ENCODE measurements at places on chromosomes 7 and 10. TPM values are rescaled to one million over a fixed set of nuclear protein-coding genes. Genes with fewer than 3 reads are reported as not detected.
A peak's percentile ranks its signal among the peaks of the same experiment; 100 is the strongest.

- H3K27me3 ChIP-seq, result no peaks in the 10 kb centered on the region
- no peak for DNase-seq
- H3K4me3 ChIP-seq, result no peak overlapping the region
- no peaks in the 10 kb centered on the region for H3K36me3 ChIP-seq
Measured at GRCh38 chr7:117067340-117067739, 114.0 kb downstream of the ST7 start.

DNA sequence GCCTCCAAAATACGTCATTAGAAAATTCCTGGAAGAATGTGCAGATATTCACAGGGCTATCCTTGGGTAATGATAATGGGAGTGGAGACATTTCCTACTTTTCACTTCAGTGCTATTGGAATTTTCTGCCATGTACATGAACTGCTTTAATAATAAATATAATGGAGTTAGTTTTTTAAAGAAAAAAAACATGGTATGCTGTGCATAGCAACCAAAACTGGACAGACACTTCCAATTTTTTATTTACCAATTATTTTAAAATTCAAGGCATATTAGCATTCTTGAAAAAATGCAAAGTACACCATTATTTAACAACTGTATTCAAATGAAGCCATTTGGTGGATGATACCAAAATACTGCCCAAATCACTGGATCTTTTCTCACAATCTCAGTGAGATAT lies 3.3 kb downstream of the XRCC2 start:
- no peak overlapping the region for H3K4me3 ChIP-seq
- no peaks in the 10 kb centered on the region for H3K36me3 ChIP-seq
- H3K27me3 ChIP-seq, result no peaks in the 10 kb centered on the region
- no peak overlapping the region for H3K27ac ChIP-seq
- no peak for DNase-seq
- no peaks in the 10 kb centered on the region for H3K4me1 ChIP-seq

GRCh38 chr7:36717586-36717985 lies 6.7 kb downstream of the AOAH start:
- no peak overlapping the region for H3K27ac ChIP-seq
- H3K4me1 ChIP-seq, result no peaks in the 10 kb centered on the region
- H3K4me3 ChIP-seq, result no peak overlapping the region

- no peak overlapping the region for H3K4me3 ChIP-seq
- no peak overlapping the region for H3K27ac ChIP-seq
- no peaks in the 10 kb centered on the region for H3K27me3 ChIP-seq
- H3K36me3 ChIP-seq, result peaks cover 64% of the 10 kb centered on the region
- H3K4me1 ChIP-seq, result peaks cover 21% of the 10 kb centered on the region
- no peak for DNase-seq
Measured at GRCh38 chr7:73700581-73701134, 17.3 kb downstream of the BUD23 start.

DNA sequence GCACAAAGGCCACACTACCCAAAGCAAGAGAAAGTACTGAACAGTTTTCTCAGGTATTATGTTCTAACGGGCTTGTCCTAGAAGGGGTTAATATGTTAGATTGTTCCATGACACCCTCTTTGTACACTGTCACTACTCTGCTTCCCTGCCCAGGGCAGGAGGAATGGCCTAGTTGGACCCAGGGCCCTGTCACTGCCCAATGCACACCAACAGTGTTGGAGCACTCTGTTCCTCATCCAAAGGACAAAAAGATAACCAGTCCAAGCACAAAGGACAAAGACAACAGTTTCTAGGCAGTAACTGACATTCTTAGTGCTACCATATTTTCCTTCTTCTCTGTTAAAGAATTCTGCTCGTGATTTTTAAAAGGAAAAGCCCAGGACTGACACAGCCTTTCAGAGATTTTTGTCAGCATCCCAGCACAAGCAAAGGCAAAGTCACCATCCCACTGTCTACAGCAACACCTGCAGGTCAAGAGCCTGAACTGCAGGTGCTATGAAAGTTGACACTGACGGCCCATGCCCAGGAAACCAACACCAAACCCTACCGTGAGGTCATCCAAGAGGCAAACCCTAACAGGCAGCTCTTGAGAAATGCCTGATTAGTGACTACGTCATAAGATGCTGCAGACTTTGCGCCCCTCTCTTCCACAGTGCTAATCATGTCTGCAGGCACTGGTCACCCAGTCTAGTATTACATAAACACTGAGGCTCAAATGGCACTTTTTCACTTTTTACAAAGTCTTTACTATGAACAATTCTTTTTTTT lies 13.2 kb downstream of the NUDCD3 start:
- no peaks in the 10 kb centered on the region for H3K4me1 ChIP-seq
- no peak for DNase-seq
- H3K27me3 ChIP-seq, result no peaks in the 10 kb centered on the region
- peaks cover 66% of the 10 kb centered on the region for H3K36me3 ChIP-seq
- H3K27ac ChIP-seq, result no peak overlapping the region
- H3K4me3 ChIP-seq, result no peak overlapping the region

GRCh38 chr7:66055321-66055956 lies 20.2 kb upstream of the ASL start:
- H3K4me1 ChIP-seq, result peaks cover 4% of the 10 kb centered on the region
- no peak overlapping the region for H3K27ac ChIP-seq
- no peaks in the 10 kb centered on the region for H3K36me3 ChIP-seq
- no peaks in the 10 kb centered on the region for H3K27me3 ChIP-seq

DNA sequence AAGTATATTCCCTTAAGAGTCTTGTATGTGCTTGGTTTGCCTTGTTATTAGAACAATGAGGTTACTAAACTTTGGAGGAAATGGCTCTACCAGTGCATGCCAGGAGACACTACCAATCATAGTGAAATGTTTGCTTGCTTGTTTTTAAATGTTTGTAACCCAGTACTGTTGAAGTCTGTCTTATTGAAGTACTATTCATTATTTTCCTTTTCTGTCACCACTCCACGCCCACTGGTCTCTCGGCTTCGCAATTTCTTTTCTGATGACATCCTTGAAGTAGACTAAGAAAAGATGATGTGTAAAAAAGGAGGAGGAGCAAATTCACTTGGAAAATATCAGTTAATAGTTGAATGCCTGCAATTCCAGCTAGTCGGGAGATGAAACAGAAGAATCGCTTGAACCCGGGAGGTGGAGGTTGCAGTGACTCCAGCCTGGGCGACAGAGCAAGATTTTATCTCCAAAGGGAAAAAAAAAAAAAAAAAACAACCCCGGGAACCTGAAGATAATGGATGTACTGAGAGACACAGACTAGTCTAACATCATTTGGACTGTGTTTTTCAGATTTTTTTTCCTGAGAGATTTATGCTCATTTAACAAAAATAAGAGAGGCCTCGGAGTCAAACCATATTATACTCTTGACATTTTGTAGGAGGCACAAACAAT lies 959.4 kb downstream of the PCDH15 start:
- no peaks in the 10 kb centered on the region for H3K27me3 ChIP-seq
- H3K4me1 ChIP-seq, result peaks cover 8% of the 10 kb centered on the region
- H3K4me3 ChIP-seq, result no peak overlapping the region
- no peak overlapping the region for H3K27ac ChIP-seq
- no peak for DNase-seq

GRCh38 chr7:24763303-24763901 lies 6.1 kb upstream of the GSDME start:
- peaks cover 1% of the 10 kb centered on the region for H3K4me1 ChIP-seq
- DNase-seq, result no peak
- H3K27ac ChIP-seq, result no peak overlapping the region
- no peak overlapping the region for H3K4me3 ChIP-seq
- no peaks in the 10 kb centered on the region for H3K27me3 ChIP-seq

DNA sequence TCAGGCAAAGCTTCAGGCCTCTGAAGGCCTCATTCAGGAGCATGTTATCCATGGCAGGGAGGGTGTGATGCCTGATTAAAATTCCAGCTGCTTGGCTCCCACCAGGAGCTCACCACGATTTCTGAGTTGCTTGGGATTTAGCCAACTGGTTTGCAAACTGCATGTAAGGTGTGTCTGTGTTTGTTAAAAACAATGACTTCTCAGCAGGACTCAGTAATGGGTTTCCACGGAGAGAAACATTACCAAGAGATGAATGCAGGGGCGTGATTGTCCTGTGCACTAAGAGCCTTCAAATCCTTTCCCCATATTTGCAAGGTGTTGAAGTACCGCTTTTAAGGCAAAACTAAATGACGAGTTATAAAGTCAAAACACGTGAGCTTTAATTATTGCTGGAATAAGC lies 88.8 kb upstream of the BTBD16 start:
- no peaks in the 10 kb centered on the region for H3K27me3 ChIP-seq
- H3K4me3 ChIP-seq, result no peak overlapping the region
- DNase-seq, result no peak

GRCh38 chr10:34736976-34737771 lies 77.9 kb downstream of the PARD3 start:
- no peak overlapping the region for H3K4me3 ChIP-seq
- H3K36me3 ChIP-seq, result no peaks in the 10 kb centered on the region
- peaks cover 39% of the 10 kb centered on the region for H3K4me1 ChIP-seq
- H3K27me3 ChIP-seq, result no peaks in the 10 kb centered on the region

- no peaks in the 10 kb centered on the region for H3K27me3 ChIP-seq
- H3K27ac ChIP-seq, result no peak overlapping the region
- peaks cover 22% of the 10 kb centered on the region for H3K4me1 ChIP-seq
- no peak overlapping the region for H3K4me3 ChIP-seq
- no peaks in the 10 kb centered on the region for H3K36me3 ChIP-seq
- no peak for DNase-seq
Measured at GRCh38 chr7:7795630-7796121, 77.3 kb upstream of the RPA3 start.

DNA sequence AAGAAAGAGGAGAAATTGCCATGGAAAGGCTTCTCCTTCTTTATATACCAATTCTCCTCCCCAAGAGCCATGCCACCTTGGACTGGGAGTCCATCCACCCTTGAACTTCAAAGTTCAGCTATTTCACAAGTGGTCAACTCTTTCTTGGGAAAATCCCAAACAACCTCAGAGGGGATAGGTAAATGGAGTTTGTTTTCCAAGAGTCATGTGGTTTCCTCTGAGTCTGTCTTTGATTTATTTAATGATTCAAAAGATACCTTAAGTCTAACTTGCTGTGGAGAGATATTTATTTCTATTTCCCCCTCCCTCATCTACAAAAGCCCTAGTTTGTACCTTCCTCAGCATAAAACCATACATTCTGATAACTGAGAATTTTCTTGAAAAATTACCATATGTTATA lies 758.6 kb upstream of the IGFBP3 start:
- H3K27ac ChIP-seq, result no peak overlapping the region
- no peak overlapping the region for H3K4me3 ChIP-seq
- no peaks in the 10 kb centered on the region for H3K36me3 ChIP-seq
- peaks cover 4% of the 10 kb centered on the region for H3K4me1 ChIP-seq
- no peak for DNase-seq

DNA sequence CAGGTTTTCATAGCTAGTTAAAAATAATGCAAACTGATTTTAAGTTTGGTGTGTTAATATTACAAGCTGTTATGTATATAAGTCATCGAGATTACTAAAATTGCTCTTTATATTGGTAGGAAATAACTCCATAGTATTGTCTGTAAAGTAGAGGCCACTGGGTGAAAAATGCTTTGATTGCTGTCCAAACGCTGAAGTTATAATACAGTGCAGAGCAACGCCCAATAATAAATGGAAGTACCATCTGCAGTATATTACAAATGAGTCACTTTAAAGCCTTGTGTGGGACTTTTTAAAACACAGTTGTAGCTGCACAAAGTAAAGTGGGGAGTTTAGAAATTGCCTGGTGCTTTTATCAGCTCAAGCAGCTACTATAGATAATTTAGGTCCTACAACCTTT lies 196.1 kb downstream of the NXPH1 start:
- no peak for DNase-seq
- no peaks in the 10 kb centered on the region for H3K27me3 ChIP-seq
- H3K4me3 ChIP-seq, result no peak overlapping the region

DNA sequence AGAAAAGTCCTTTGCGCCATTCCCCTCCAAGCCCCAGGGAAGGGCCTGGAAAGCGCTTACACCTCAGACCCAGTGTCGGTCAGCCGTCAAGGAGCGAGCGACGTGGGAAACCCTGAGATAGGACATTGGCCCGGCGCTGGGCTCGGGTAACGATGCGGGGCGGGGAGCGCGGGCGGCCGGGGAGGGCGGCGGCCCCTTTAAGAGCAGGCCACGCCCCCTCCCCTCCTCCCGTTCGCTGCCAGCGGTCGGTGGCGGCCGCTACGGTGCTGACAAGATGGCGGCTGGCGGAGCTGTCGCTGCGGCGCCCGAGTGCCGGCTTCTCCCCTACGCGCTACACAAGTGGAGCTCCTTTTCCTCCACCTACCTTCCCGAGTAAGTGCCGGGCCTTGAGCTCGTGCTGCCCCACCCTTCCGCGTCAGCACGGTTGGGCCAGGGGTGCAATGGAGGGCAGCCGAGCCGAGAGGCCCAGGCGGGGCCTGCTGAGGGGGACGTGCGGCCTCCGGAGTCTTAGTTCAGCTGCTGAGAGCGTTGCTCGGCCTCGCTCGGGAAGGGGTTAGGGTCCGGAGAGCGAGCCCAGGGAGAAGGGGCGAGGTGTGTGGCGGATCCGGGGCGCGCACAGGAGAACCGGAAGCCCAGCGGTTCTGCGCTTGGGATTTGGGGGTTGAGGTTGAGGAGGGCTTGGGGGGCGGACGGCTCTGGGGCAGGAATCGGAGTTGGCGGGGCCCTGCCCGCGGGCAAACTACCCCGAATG lies at the start of gene MKLN1:
TSS of gene MKLN1 (plus strand) at position 251 of the 751 bp plus-strand sequence. CDS start at position 275, 24 bp downstream.
- peak; percentile 96 for DNase-seq
- H3K4me3 ChIP-seq, result peak within 1 kb of the TSS; percentile 99
- peak within 1 kb of the TSS; percentile 97 for H3K27ac ChIP-seq
- no peaks in the 10 kb centered on the region for H3K27me3 ChIP-seq
- peaks cover 24% of the 10 kb centered on the region for H3K4me1 ChIP-seq

DNA sequence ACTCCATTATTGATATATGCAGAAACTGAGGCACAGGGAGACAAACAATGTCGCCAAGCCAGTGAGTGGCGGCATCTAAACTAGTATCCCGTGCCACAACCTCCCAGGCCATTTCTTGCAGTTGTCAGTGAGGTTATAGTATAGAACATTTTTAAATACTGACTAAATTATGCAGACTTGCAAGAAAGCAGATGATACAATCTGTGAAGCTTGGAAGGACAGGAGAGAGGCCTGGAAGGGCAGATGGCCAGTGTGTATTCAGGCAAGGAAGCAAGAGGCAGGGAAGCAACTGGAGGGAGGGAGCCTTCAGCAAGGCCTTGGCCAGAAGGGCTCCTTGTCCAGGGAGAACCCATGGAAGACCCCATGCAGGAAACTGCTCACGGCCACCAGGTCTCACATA lies 110.3 kb upstream of the APBB1IP start:
- no peaks in the 10 kb centered on the region for H3K36me3 ChIP-seq
- no peaks in the 10 kb centered on the region for H3K4me1 ChIP-seq
- H3K27me3 ChIP-seq, result no peaks in the 10 kb centered on the region
- H3K4me3 ChIP-seq, result no peak overlapping the region
- no peak overlapping the region for H3K27ac ChIP-seq

GRCh38 chr7:95905167-95905566 lies 132.8 kb downstream of the DYNC1I1 start:
- no peaks in the 10 kb centered on the region for H3K27me3 ChIP-seq
- no peaks in the 10 kb centered on the region for H3K36me3 ChIP-seq
- no peak overlapping the region for H3K27ac ChIP-seq
- no peak overlapping the region for H3K4me3 ChIP-seq
- no peak for DNase-seq
- no peaks in the 10 kb centered on the region for H3K4me1 ChIP-seq

ACTL6B gene
- total RNA-seq, result not detected

LRRN3 gene
- 1.1 TPM for total RNA-seq

OGDHL gene
- 0.82 TPM for total RNA-seq

TMEM139 gene
- total RNA-seq, result not detected

CNTNAP2 gene
- 2.4 TPM for total RNA-seq

KCP gene
- 0.28 TPM for total RNA-seq

RASA4B gene
- total RNA-seq, result 2.5 TPM

HTR7 gene
- 1.4 TPM for total RNA-seq

NPFFR1 gene
- total RNA-seq, result under 0.01 TPM

All from sigmoid colon (tissue), 7 donors.